ENCODE measurements at places on chromosomes 2 and 18.
A peak's percentile ranks its signal among the peaks of the same experiment; 100 is the strongest.

DNA sequence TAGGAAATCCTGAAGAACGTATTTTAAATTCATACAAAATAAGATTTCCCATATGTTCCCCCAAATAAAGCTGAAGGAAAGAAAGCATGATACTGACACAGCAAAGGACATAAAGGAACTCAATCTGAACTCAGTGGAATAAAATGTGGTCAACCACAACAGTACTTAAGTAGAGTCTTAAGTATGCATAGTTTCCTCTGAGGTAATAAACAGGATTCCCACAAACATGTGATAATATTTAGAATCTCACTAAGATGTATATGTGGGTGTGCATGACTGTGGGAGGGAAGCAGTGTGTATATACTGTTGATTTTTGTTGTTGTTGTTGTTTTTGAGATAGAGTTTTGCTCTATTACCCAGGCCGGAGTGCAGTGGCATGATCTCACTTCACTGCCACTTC, 69.3 kb downstream of the NOL10 start:
- DNase-seq = no peak

- DNase-seq = no peak
These were observed 104.6 kb upstream of the EPHA4 start for GRCh38 chr2:221676566-221677172.

DNA sequence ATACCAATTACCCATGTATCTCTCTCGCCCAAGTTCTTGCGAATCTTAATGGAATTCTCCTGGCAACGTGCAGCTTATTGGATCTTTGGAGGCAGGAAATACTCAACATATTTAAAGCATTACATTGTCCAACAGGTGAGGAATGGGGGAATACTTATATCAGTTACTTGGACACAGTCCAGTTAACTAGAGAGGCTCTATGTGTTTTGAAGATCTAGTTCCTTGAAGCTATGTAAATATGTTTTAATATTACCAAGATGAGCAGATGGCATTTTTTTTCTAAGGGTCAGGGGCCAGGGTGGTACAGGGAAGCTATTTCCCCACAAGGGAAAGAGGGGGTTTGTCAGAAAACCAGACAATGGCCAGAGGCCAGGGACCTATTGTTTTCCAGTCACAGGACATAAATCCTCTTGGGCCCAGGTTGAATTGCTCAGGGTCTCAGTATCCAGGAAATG, 26.8 kb upstream of the MC5R start:
- no peak for DNase-seq

- DNase-seq = no peak
These were observed 43.0 kb upstream of the COL5A2 start for GRCh38 chr2:189222468-189223105.

GRCh38 chr2:120599656-120600055, 136.0 kb upstream of the GLI2 start:
- no peak for DNase-seq

GRCh38 chr2:70069049-70069448, 18.2 kb upstream of the PCBP1 start:
- no peak for DNase-seq

DNA sequence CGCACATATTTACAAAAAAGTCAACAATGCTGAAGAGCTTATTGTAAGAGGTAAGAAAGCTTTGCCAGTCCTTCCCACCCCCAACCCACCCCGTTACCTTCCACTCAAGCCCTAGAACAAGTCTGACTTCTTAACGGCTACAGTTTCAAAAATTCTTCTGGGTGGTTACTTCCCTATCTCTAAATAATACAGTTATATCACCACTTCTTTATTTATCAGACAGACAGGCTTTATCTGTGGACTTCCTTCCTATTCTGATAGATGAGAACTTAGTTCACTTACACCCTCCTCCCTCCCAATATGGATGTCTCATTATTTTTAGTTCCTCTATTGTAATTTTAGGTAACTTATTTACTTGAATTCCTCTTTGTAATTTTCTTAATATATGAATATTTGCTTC, 26.7 kb upstream of the ACTR3 start:
- DNase-seq = no peak

DNA sequence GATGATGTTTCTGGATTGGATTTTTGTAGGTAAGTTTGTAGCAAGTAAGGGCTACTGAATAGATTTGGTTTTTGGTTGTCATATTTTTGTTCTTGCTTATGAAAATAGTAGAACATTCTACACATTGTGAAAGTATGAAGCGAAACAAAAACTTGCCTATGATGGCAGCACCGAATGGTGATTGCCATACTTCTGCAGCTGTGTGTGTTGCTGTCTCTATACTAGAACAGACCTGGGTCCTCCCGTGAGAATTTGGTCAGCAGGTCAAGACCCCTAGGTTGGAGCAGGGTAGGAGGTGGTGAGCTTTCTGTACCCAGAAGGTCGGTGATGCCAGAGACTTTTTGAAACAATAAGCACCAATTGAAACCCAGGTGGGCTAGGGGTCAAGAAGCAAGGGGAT, 322.6 kb downstream of the PRKCE start:
- no peak for DNase-seq

GRCh38 chr2:136362676-136363390, 244.9 kb upstream of the CXCR4 start:
- no peak for DNase-seq

- DNase-seq = peak; percentile 55
These were observed 49.1 kb downstream of the GTF3C3 start for GRCh38 chr2:196750291-196750923.

DNA sequence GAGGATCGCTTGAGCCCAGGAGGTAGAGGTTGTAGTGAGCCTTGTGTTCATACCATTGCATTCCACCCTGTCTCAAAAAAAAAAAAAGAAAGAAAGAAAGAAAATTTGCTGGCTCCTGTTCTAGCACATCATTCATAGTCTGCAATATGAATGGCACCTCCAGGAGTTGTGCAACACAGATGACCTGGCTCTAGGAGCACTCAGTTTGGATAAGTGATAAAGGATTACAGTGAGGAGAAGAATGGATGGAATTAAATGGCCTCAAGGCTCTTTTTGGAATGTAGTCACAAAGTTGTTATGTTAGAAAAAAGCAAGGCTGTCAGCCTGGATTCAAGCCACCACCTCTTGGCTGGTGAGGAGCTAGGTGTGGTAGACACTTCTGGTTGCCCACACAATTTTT, 21.5 kb upstream of the SPRED2 start:
- no peak for DNase-seq

GRCh38 chr18:49834258-49834657, 20.9 kb upstream of the ACAA2 start:
- no peak for DNase-seq

GRCh38 chr18:26546875-26547645, 1.3 kb downstream of the KCTD1 start:
- DNase-seq = peak; percentile 59

- no peak for DNase-seq
These were observed 12.7 kb upstream of the DDX18 start for GRCh38 chr2:117801826-117802225.

- DNase-seq = peak; percentile 92
These were observed 69.3 kb downstream of the BCL11A start for GRCh38 chr2:60484133-60484645.

GRCh38 chr2:234483568-234484251, 13.2 kb downstream of the ARL4C start:
- DNase-seq = peak; percentile 88

- peak; percentile 54 for DNase-seq
These were observed 274.6 kb downstream of the LRATD1 start for GRCh38 chr2:14907014-14907612.
